ENCODE measurements at places on chromosomes 6 and 20.

DNA sequence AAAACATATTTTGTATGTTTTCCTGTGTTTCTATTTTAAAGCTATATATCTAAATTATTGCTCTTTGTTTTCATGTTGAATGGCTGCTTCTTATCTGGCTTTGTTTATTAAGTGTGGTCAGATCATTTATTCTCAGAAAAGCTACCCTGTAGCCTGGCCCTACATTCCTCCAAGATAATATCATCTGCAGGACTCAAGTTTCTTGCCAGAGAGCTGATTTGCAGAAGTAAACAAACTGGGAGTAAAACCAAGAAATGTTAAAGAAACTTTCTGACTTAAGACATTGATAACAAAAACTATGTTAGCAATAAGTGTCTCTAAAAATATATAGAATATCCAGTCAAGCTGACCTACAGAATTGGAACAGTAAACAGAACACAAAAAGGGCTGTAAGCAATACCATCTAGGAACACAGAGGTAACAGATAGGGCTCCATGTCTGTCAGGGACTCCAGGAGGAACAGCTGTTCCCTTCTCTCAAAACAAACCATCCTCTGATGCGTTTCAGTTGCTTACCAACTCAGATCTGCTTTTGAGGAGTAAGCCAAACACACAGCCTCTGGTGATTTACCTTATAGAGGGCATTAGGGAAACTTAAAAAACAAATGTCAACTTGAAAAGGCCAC lies 17.5 kb upstream of the CEP85L start:
- H3K27ac ChIP-seq = peak overlapping the region; percentile 61
- H3K36me3 ChIP-seq = no peaks in the 10 kb centered on the region
- DNase-seq = no peak

DNA sequence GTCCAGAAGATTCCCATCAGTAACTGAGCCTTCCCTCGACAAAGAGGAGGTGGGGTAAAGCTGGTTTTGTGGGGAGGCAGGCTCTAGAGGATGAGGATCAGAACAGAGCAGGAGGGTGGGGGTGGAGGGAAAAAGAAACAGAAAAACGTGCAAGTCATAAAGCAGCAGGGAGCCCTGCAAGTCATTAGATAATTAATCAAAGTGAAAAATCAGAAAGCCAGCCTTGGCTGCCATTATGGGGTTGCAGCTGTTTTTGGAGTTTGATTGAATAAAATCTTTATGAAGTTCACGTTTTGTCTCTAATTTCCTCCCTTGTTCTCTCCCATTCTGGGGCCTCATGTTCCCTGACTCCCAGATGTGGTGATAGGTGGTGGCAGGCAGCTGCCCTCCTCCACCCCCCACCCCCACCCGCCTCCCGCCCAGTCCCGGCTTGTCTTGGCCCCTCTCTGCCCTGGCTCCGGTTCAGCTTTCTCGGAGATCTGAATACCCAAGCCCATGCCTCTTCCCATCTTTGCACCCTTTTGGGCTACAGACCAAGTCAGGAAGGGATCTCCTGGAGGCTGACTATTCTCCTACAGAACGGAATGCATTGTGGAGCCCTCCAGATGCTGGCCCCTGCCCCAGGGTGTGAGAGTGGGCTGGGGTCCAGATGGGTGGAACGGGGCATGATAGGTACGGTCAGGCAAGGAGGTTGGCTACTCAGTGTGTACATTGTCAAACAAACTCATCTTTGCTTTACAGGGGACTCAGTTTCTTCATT lies 141.8 kb downstream of the CDC5L start:
- no peak overlapping the region for H3K27ac ChIP-seq
- no peaks in the 10 kb centered on the region for H3K4me1 ChIP-seq
- H3K4me3 ChIP-seq = no peak overlapping the region
- no peaks in the 10 kb centered on the region for H3K36me3 ChIP-seq
- DNase-seq = no peak

GRCh38 chr6:34573567-34574183 lies 17.5 kb upstream of the SPDEF start:
- DNase-seq = no peak
- H3K27ac ChIP-seq = no peak overlapping the region
- H3K27me3 ChIP-seq = peaks cover 19% of the 10 kb centered on the region
- H3K4me1 ChIP-seq = no peaks in the 10 kb centered on the region
- H3K4me3 ChIP-seq = no peak overlapping the region
- no peaks in the 10 kb centered on the region for H3K36me3 ChIP-seq

GRCh38 chr6:149683256-149683859 lies 34.5 kb downstream of the LATS1 start:
- H3K36me3 ChIP-seq = peaks cover 56% of the 10 kb centered on the region
- H3K4me3 ChIP-seq = no peak overlapping the region
- peaks cover 42% of the 10 kb centered on the region for H3K4me1 ChIP-seq
- no peaks in the 10 kb centered on the region for H3K27me3 ChIP-seq

- H3K36me3 ChIP-seq = no peaks in the 10 kb centered on the region
- no peaks in the 10 kb centered on the region for H3K27me3 ChIP-seq
- H3K4me3 ChIP-seq = peak within 1 kb of the TSS; percentile 94
- DNase-seq = peak; percentile 89
These were observed at the start of gene DSE for GRCh38 chr6:116370760-116371119. Gene DSE (plus strand): TSS chr6:116370947. CDS start chr6:116399251, 28,304 bp downstream.

DNA sequence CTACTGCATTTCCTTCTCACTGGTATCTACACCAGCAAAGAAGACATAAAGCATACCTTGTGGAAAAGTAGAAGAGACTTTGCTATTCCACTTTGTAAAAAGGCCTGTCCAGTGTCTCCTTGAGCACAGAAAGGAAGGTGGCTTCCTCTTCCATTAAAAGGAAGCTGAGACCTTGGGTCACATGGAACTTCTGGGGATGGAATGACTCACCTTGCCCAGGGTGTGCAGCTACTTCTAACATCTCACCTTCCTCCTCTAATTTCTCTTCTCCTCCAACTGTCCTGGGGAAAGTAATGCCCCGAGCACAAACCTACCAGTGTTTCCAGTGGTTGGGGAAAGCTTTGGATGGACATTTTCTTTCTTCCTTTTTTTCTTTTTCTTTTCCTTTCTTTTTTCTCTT lies 848.8 kb upstream of the MAP3K7 start:
- H3K36me3 ChIP-seq = no peaks in the 10 kb centered on the region
- H3K27me3 ChIP-seq = no peaks in the 10 kb centered on the region
- no peaks in the 10 kb centered on the region for H3K4me1 ChIP-seq
- no peak overlapping the region for H3K27ac ChIP-seq
- DNase-seq = no peak

DNA sequence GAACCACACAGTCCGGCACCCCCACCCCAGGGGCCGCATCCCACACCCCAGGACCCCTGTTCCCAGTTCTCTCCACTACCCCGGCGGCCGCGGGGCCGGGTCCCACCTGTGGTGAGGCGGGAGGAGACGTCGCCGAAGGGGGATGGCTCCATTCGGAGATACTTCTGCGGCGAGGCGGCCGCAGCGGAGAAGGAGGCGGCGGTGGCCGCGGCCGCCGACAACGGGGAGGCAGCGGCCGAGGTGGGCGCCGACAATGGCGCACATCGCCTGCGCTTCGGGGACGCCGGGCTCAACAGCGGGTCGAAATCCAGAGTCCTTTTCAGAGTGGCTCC lies 723 bp downstream of the AKIRIN2 start:
- DNase-seq = peak; percentile 26
- H3K4me1 ChIP-seq = peaks cover 59% of the 10 kb centered on the region
- no peaks in the 10 kb centered on the region for H3K36me3 ChIP-seq
- H3K27me3 ChIP-seq = no peaks in the 10 kb centered on the region

GRCh38 chr6:44925100-44925739 lies 402.9 kb upstream of the RUNX2 start:
- no peaks in the 10 kb centered on the region for H3K27me3 ChIP-seq
- no peaks in the 10 kb centered on the region for H3K36me3 ChIP-seq
- DNase-seq = no peak
- no peak overlapping the region for H3K27ac ChIP-seq

GRCh38 chr20:57161478-57162361 lies 104.7 kb downstream of the BMP7 start:
- no peaks in the 10 kb centered on the region for H3K27me3 ChIP-seq
- H3K4me1 ChIP-seq = peaks cover 24% of the 10 kb centered on the region
- peak overlapping the region; percentile 93 for H3K27ac ChIP-seq

GRCh38 chr6:26183581-26184366 lies 96.5 kb downstream of the HFE start:
- H3K27ac ChIP-seq = peak overlapping the region; percentile 90
- H3K4me3 ChIP-seq = peak overlapping the region; percentile 74
- peaks cover 23% of the 10 kb centered on the region for H3K4me1 ChIP-seq
- H3K27me3 ChIP-seq = no peaks in the 10 kb centered on the region

GRCh38 chr20:15236812-15237211 lies 899.4 kb upstream of the FLRT3 start:
- no peaks in the 10 kb centered on the region for H3K27me3 ChIP-seq
- no peak overlapping the region for H3K4me3 ChIP-seq
- no peaks in the 10 kb centered on the region for H3K4me1 ChIP-seq
- H3K36me3 ChIP-seq = no peaks in the 10 kb centered on the region
- DNase-seq = no peak
- H3K27ac ChIP-seq = no peak overlapping the region

DNA sequence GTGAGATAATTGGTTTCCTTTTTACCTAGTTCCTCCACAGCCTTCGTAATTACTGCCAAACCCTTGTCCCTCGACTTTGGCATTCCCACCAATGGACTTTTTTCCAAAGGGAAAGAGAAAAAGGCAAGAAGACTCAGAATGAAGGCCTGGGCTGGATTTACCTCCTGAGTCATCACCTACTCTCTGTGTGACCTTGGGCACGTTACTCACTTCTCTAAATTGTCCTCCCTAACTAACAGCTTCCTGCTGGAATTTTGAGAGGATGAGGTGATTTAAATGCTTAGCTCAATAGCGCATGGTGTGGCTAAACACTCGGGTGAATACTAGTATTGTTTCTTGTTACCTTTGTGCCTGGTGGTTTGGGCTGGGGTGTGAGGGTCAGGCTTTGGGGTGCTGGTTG lies 146.6 kb downstream of the DHX35 start:
- peaks cover 5% of the 10 kb centered on the region for H3K4me1 ChIP-seq
- DNase-seq = no peak
- H3K4me3 ChIP-seq = no peak overlapping the region
- peaks cover 89% of the 10 kb centered on the region for H3K27me3 ChIP-seq
- H3K27ac ChIP-seq = no peak overlapping the region

DNA sequence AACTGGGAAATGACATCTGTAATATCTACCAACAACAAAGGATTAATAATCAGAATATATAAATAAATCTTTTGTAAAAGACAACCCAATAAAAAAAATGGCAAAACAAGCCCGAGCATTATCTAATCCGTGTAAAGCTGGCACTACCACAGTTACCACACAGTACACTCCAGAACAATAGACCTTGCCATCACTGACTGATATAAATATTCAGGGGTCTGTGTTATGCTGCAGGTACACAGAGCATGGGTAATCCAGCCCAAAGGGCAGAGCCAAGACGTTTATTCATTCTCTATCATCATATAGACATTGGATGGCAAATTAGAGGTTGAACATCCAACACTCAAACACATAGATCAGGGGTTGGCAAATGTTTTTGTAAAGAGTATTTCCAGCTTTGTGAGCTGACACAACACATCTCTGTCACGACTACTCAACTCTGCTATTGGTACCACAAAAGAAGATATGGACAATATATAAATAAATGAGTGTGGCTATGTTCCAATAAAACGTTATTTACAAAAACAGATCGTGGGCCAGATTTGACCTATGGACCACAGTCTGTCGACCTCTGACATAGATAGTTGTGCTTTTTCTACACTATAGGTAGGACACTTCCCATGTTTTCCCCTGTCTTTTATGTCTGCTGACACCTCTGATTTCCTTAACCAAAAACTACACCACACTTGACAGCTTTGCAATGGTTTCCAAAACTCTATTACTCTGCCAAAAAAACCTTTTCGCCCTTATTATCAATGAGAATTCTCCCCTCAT lies 4.5 kb downstream of the NCOA6 start:
- no peaks in the 10 kb centered on the region for H3K27me3 ChIP-seq
- H3K36me3 ChIP-seq = no peaks in the 10 kb centered on the region
- no peak overlapping the region for H3K4me3 ChIP-seq
- peaks cover 86% of the 10 kb centered on the region for H3K4me1 ChIP-seq
- H3K27ac ChIP-seq = no peak overlapping the region

- H3K4me3 ChIP-seq = no peak overlapping the region
- no peaks in the 10 kb centered on the region for H3K36me3 ChIP-seq
- H3K4me1 ChIP-seq = peaks cover 41% of the 10 kb centered on the region
- DNase-seq = no peak
- peak overlapping the region; percentile 31 for H3K27ac ChIP-seq
These were observed 43.7 kb downstream of the JAG1 start for GRCh38 chr20:10629946-10630650.

DNA sequence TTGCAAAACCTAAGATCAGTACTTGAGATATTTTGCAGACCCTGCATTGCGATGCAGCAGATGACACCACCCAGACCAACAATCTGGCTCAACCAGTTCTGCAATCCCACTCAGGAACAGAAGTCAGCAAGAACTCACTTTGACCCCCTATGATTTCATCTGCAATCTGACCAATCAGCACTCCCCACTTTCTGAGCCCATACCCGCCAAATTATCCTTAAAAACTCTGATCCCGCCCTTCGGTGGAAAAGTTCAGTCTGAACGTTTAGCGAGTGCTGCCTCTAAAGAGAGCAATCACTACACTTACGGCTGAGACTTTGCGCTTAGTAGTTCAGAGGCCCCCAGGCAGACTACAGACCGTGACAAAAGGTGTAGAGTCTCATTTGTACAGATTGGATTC lies 17.3 kb upstream of the KIAA1586 start:
- H3K36me3 ChIP-seq = no peaks in the 10 kb centered on the region
- no peaks in the 10 kb centered on the region for H3K27me3 ChIP-seq
- H3K4me3 ChIP-seq = no peak overlapping the region
- H3K4me1 ChIP-seq = no peaks in the 10 kb centered on the region
- DNase-seq = no peak
- no peak overlapping the region for H3K27ac ChIP-seq

GRCh38 chr20:4147319-4147718 lies 132.0 kb upstream of the RNF24 start:
- no peak overlapping the region for H3K4me3 ChIP-seq
- H3K4me1 ChIP-seq = peaks cover 18% of the 10 kb centered on the region
- no peaks in the 10 kb centered on the region for H3K27me3 ChIP-seq
- H3K36me3 ChIP-seq = no peaks in the 10 kb centered on the region
- DNase-seq = no peak

GRCh38 chr20:11047559-11047958 lies 373.8 kb upstream of the JAG1 start:
- no peaks in the 10 kb centered on the region for H3K27me3 ChIP-seq
- H3K27ac ChIP-seq = no peak overlapping the region
- H3K4me1 ChIP-seq = no peaks in the 10 kb centered on the region

DNA sequence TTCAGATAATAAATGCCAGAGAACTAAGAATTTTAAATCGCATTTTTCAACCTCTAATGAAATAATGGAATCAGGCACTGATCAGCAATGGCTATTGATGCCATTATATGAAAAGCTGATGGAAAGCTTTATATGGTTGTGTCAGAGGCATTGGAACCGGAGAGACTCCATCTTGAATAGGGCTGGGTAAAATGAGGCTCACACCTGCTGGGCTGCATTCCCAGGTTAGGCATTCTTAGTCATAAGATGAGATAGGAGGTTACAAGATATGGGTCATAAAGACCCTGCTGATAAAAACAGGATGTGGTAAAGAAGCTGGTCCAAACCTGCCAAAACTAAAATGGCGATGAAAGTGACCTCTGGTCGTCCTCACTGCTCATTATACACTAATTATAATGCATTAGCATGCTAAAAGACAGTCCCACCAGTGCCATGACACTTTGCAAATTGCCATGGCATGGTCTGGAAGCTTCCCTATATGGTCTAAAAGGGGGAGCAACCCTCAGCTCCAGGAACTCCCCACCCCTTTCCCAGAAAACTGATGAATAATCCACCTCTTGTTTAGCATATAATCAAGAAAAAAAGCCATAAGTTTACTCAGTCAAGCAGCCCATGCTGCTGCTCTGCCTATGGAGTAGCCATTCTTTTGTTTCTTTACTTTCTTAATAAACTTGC lies 40.2 kb upstream of the CD83 start:
- H3K4me1 ChIP-seq = peaks cover 12% of the 10 kb centered on the region
- DNase-seq = no peak
- no peak overlapping the region for H3K27ac ChIP-seq
- no peak overlapping the region for H3K4me3 ChIP-seq
- no peaks in the 10 kb centered on the region for H3K27me3 ChIP-seq
- no peaks in the 10 kb centered on the region for H3K36me3 ChIP-seq

Data from left ventricle myocardium inferior (tissue), 1 donor.